Stimulated activated CD4-positive, alpha-beta T cell treated with anti-CD3 and anti-CD28 coated beads, TNF-alpha, amount 100 ng/mL, for 48 hours (primary cell): ENCODE measurements at places on chromosomes 2 and 18.

GRCh38 chr2:148613231-148614013 is 31.1 kb upstream of the EPC2 start:
- DNase-seq: no peak

DNA sequence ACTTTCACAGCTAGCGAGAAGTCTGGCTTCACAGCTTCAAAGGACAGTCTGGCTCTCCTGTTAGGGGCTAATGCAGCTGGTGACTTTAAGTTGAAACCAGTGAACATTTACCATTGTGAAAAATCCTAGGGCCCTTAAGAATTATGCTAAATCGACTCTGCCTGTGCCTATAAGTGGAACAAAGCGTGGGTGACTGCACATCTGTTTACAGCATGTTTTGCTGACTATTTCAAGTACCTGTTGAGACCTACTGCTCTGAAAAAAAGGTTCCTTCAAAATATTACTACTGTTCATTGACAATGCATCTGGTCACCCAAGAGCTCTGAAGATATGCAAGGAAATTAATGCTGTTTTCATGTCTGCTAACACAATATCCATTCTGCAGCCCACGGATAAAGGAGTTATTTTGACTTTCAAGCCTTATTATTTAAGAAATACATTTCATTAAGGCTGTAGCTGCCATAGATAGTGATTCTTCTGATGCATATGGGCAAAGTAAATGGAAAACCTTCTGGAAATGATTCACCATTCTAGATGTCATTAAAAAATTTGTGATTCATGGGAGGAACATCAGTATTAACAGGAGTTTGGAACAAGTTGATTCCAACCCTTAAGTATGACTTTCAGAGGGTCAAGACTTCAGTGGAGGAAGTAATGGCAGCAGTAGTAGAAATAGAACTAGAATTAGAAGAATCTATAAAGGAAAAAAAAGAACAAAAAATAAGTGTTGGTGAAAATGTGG is 48.9 kb downstream of the POLR1A start:
- no peak for DNase-seq

DNA sequence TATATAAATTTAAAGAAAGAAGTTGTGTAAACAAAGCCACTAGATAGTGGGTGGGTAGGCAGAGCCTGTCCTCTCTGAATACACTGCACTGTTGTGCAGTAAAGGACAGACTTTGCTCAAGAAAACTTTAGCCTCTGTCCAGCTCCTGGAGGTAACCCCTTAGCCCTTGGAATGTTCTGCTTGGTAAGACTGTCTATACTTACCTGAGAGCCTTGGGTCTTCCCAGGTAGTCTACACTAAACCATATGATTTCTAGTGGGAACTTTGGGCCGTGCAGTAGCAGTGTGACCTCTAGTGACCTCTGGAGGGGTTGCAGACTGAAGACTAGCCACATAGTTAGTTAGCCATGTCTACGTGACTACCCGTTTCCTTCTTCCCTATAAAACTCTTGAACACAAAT is 678.3 kb upstream of the NRXN1 start:
- DNase-seq: no peak

DNA sequence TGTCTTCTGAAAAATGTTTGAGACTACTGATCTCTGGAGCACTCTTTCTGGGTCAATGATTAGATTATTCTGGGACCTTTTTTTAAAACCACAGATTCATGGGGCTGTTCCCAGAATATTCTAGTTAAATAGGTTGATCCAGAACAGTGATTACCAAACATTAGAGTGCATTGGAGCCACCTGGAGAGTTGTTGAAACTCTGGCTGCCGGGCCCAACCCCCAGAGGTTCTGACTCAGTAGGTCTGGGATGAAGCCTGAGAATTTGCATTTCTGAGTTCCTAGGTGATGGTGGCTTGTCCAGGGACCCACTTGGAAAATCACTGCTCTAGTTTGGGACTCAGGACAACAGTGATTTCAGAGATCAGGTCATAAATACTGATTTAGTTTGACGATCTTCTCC is 197.3 kb downstream of the PTPRM start:
- DNase-seq: no peak

GRCh38 chr18:6056171-6056910 is 161.0 kb upstream of the TMEM200C start:
- DNase-seq: no peak

DNA sequence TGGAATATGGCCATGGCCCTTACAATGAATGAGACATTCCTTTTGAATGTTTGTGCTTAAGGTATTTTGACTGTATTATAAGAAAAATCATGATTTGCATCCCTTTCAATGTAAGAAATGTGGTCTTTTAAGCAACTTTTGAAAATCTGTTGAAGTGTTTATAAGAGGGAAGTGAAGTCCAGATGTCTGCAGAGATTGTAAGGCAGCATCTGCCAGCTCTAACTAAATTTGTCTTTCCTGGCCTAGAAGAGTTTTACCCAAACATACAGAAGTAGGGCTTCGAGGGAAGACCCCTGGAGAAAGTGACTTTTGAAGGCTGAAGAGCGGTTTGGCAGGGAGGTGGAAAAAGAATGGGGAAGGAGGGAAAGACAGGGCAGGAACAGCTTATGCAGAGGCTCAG is 12.2 kb downstream of the EML6 start:
- DNase-seq: no peak

DNA sequence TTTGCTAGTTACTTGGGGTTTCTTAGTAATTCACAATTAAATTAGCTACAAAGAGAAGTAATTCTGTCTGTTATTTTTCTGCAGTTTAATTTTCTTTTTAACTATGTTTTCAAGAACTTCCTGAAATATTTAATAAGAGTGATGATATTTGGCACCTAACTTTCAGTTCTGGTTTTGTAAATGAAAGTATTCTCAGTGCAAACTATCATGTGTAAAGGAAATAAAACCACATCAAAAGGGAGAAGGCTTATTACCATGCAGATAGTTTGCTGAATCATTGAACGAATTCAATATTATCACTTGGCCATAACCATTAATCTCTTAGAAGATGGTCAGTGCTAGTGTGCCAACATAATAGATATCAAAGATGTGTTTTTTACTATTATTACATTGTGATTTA is 29.2 kb downstream of the DYTN start:
- DNase-seq: no peak

GRCh38 chr2:19357402-19358241 is 801 bp downstream of the OSR1 start:
- DNase-seq: no peak

DNA sequence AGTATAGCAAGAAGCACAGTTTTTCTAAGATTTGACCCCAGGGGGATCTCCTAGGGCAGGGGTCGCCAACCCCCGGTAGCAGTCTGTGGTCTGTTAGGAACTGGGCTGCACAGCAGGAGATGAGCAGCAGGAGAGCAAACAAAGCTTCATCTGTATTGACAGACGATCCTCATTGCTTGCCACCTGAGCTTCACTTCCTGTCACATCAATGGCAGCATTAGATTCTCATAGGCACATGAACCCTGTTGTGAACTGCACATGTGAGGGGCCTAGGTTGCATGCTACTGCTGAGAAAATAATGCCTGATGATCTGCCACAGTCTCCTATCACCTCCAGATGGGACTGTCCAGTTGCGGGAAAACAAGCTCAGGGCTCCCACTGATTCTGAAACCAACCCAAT is 136.2 kb downstream of the RGPD3 start:
- DNase-seq: no peak

DNA sequence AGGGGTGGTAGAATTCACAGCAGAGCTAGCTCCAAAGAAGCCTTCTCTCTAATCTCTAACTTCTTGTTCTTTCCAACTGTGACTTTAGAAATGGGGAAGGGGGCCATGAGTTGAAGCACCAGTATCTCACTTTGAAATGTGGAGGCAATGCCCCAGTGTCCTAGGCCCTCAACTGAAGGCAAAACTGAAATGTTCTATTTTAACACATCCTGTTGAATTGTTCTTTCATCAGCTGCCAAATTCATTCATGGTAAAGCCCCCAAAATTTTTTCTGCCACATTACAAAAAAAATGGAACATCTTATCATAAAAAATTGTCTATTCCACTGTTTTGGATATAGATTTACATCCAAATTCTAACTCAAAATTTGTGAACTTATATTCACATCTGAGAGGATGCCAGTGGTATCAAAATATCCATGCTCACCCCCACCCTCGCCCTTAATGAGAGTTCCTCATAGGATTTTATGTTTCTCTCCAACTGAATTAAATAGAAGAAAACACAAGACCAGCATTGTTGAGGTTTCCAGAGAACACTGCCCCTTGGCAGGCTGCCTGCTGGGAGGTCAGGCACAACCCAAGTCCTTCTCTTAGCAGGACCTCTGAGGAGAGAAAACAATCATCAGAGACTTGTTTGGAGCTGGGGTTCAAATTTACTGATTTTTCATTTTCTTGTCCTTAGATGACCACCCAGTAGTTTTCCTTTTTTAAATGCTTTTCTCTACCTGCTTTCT is 147.4 kb upstream of the PGAP1 start:
- DNase-seq: no peak

DNA sequence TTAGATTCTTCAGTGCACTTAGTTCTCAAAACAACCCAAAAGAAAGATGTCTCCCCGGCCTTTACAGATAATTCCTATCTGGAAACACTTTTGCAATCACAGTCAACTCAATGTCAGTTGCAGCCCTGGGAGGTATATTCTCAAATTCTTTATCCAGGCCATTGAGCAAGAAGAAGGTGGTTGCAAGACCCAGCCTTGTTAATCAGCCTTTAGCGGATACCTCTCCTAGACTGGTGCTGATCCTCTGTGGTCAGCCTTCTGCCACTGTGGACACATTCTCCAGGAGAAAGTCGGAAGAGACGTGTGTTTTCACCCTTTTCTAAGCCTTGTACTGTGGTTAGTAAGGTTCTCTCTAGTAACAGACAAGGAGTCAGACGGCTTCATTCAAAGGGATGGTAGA is 7.8 kb upstream of the FZD7 start:
- DNase-seq: no peak

DNA sequence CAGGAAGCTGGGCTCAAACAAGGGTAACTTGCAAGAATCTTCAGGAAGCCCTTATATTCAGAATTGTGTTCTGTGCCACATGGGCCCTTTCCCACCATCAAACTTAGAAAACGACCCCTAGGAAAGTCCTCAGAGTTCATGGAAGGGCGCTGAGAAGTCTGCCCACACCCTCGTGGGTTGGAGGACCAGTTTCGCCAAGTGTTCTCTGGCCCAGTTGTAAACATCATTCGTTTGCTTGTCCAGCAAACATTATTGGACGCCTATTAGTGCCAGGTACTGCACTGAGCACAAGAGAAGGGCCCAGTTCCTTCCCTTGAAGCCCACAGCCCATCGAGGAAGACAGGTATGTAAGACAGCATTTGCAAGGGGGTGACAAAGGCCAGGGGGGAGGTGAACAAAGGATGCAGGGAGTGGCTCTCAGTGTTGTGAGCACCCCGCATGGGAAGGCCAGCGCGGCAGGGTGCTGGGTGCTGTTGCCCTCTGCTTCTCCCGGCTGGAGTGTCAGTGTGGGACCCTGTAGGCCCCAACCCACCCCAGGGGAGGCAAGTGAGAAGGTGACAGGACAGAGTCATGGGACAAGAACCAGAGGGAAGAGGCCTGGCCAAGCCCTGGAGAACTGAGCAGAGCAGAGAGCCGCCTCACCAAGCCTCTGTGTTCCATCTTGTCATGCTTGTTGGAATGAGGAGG is 60.2 kb upstream of the ALPP start:
- no peak for DNase-seq

- no peak for DNase-seq
Observed at GRCh38 chr18:58552057-58552461, 76.8 kb downstream of the ALPK2 start.

DNA sequence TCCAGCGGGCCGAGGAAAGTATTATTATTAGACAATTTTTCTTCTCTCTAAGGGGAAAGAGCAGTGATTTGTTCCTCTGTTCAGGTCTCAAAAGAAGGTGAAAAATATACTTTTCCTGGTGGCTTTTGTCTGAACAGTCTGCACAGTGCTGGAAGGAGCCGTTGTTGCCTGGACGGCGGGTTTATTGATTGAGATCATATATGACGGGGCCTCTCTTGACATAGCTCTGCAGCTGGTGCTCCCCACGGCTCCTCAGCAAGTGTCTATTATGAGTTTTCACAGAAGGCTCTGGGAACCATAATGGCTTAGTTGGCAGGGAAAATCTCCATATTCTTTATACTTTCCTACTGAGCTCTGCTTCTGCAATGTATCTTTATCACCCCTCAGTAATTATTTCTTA is 42.9 kb downstream of the FSHR start:
- DNase-seq: no peak

GRCh38 chr2:120600786-120601185 is 134.9 kb upstream of the GLI2 start:
- DNase-seq: no peak
